ENCODE measurements at places on chromosomes 16 and 17.

DNA sequence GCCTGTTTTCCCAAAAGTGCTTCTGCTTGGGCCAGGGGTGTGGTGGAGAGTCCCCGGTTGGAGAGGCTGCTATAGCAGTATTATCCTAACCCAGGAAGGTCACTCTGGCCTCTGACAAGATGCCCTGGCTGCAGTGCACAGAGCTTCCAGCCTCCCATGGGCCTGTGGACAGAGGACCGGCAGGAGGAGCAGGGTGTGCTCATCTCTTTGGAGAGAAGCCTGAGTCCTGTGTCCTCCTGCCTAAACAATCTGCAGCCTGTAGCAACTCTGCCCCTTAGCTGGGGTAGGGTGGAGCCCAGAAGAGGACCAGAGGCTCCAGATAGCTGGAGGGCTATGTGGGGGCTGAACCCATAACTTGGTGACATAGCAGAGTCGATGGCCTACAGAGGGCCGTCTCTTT lies 78.0 kb downstream of the MPRIP start:
- no peak for DNase-seq

GRCh38 chr17:63544467-63545301 lies 5.6 kb upstream of the DCAF7 start:
- no peak for DNase-seq

GRCh38 chr16:8775359-8775758 lies 22.1 kb downstream of the TMEM186 start:
- no peak for DNase-seq

- no peak for DNase-seq
Observed at GRCh38 chr17:62611728-62612127, 15.7 kb upstream of the MRC2 start.

DNA sequence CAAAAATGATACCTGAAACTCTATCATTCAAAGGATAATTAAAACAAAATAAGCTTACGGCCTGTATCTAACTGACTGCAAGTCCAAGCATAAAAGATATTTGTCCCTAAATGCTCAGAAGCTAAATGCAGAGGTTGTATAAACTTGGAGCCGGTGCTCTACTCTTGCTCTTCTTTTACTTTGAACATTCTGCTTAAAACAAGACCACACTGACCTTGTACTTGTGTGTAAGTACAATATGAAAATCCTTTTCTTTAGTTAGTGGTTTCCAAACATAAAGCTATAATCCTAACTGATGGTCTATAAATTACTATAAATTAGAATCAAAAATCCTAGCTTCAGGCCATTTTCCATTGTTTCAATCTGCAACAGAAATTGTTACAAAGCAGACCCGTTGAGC lies 74.6 kb downstream of the SPAG9 start:
- no peak for DNase-seq

All from KG1 (cell line).